ENCODE measurements at places on chromosomes 2 and 18.

GRCh38 chr18:25517881-25518715, 166.1 kb upstream of the ZNF521 start:
- no peak for DNase-seq

DNA sequence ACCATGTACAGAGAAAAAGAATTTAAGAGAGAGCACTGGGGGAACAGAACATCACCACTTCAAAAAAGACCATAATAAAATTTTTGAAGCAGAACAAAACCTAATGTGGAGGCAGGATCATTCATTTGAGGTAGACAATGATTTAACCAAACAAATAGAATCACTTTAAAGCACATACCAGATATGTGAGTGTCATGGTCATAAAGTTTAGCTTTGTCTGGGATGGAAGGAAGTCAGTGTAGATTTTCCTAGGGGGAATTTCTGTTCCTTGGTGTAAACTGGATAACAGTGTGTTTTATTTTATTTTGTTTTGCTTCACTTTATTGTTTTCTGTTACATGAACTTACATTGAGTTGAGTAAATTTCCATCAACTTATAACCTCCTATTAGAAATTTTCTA, 120.8 kb downstream of the CRIM1 start:
- no peak for DNase-seq

DNA sequence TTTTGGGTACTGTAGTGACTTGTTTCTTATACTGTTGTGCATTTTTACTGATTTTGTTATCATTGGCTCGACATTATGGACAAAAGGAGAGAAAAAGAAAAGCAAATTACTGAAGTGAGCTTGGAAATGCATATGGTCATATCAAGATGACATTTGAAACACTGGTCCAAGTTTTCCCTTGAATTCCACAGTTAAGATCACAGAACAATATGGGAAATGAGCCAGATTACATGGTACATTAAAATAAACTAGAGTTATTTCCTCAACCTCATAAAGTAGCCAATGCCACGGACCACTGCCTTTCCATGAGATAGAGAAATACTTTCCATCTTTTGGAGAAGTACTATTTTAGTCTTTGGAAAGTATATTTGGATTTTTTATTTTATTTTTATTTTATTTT, 62.0 kb upstream of the SGPP2 start:
- DNase-seq = no peak

- peak; percentile 31 for DNase-seq
Measured at GRCh38 chr2:176111309-176111663, 4.2 kb downstream of the HOXD11 start.

DNA sequence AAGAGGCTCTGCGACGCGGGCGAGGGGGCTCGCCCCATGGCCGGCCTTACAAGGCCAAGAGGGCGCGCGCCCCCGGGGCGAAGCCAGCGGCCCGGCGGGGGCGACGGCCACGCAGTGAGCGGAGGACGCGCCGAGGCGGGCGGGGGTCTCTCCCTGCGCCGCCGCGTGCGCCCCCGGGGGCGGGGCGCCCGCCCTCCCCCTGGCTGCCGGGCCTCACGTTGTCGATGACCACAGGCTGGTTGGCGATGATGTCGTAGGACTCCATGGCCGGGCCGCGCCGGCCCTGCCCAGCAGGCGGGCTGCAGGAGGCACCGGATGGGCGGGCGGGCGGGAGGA, 250 bp downstream of the ACTR1B start:
- no peak for DNase-seq

DNA sequence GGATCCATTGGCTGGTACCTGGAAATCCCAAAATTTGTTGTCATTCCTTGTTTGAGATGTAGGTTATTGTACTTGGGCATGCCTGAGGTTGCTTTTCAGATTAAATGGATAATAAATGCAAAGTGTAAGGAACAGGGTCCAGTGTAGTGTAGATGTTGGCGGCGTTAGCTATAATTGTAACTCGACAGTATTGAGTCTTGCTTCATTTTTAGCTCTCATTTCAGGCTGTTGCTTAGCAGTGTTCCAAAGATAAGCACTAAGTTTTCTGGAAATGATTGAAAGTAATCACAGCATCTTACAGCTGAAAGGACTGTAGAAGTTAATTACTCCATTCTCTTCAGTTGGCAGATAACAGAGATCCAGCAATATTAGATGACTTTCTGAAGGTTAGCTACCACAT, 47.8 kb upstream of the SPTBN1 start:
- DNase-seq = no peak

- no peak for DNase-seq
Measured at GRCh38 chr2:621303-622099, 55.7 kb downstream of the TMEM18 start.

GRCh38 chr2:22821458-22821857, 563.5 kb upstream of the KLHL29 start:
- DNase-seq = no peak

- DNase-seq = no peak
Measured at GRCh38 chr2:84628486-84628885, 112.2 kb downstream of the DNAH6 start.

GRCh38 chr2:240783819-240784621, 36.0 kb downstream of the KIF1A start:
- DNase-seq = no peak

DNA sequence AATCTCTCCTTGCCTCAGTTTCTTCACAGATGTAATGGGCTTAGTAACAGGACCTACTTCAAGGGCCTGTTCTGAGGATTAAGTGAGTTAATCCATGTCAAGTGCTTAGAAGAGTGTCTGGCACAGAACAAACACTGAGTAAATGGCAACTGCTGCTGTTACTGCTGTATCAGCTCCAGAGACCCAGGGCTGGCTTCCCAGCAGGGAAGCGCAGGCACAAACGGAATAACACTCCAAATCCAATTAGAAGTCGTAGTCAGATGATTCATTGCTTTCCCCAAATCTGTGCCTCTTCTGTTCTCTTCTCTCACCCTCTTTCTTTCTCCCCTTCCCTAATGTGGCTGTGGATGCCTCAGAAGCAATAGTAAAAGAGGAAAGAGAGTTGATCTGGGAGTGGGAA, 101.1 kb upstream of the FZD7 start:
- DNase-seq = no peak

GRCh38 chr18:12891561-12891960, 7.5 kb upstream of the PTPN2 start:
- DNase-seq = no peak

DNA sequence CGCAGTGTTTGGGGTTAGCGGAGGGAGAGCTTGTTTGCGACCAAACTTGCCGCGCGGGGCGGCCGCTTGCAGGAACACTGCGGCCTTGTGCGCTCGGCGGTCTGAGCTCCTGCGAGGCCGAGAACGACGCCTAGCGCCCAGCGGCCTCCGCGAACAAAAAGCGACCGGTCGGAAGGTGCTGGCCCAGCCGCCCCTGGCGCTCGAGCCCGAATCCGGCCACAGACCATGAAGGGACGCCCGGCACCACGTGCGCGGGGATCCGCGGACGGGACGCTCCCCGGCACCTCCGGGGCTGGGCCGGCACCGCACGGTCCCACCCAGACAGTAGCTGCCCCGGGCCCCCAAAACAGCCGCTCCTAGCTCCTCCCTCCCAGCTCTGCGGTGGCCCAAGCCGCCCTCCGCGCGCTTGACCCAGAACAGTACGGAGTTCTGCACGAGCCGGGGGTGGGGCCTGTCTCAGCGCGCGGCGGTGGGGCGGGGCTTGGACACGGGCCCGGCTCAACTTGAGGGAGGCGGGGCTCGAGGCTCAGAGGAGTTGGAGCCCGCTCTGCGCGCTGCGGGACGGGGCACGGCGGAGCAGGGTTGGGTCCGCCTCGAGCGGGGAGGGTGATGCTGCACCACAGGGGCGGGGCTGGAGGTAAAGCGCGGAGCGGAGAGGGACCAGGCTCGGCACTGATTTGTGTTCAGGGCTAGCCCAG, 664 bp upstream of the IMPA2 start:
- peak; percentile 99 for DNase-seq

- peak; percentile 30 for DNase-seq
Measured at GRCh38 chr2:120861576-120862191, 126.0 kb downstream of the GLI2 start.

GRCh38 chr2:23381084-23381483, 3.9 kb upstream of the KLHL29 start:
- DNase-seq = peak; percentile 71

DNA sequence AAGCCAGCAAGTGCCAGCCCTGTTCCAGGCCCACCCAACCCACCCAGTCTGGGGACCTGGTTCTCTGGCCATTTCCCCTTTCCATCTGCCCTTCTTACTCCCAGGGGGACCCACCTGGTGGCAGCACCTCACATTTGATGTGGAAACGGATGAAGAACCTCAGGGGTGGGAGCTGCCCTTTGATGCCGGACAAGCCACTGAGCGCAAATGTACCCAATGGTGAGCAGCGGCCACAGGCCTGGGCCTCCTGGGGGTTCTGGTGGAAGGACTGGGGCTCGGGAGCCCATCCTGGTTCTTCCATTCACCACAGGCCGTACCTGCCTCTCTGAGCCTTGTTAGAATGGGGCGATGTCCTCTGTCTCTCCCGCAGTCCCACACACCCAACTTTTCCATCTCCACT, 84.7 kb downstream of the EPAS1 start:
- no peak for DNase-seq

DNA sequence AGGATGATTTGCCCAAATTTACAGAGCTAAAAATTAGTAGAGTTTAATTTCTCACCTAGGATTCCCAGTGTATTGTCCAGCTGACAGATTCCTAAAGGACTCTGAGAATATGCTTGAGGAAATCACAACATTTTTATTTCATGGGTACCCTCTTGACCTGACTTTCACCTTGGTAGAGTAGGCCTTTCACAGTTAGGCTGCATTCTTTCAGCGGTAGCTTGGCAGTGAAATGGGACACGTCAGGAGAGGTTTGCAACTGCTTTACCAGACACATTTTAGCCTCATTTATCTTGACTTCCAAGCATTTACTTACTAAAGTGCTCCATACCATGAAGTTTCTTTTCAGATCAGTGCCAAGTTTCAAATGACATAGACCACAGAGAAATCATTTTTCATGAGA, 937.9 kb upstream of the LRRTM1 start:
- DNase-seq = no peak

DNA sequence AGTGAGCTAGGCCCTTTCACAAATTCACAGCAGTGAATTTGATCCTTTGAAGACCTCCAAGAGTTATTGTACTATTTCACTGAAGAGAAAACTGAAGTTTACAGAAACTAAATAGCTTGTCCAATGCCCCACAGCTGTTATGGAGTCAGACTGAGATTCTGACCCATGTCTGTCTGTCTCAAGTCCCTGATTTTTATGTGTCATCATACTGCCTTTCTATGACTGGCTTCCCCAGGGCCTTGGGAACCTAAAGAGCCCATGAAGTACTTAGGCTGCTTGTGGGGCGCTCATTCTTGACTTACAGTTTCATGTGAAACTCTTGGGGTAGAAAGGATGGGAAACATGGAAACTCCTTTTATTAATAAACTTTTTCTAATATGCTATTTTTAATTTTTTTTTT, 107.7 kb downstream of the ATL2 start:
- peak; percentile 26 for DNase-seq

GRCh38 chr2:224347176-224348051, 54.5 kb downstream of the FAM124B start:
- no peak for DNase-seq

DNA sequence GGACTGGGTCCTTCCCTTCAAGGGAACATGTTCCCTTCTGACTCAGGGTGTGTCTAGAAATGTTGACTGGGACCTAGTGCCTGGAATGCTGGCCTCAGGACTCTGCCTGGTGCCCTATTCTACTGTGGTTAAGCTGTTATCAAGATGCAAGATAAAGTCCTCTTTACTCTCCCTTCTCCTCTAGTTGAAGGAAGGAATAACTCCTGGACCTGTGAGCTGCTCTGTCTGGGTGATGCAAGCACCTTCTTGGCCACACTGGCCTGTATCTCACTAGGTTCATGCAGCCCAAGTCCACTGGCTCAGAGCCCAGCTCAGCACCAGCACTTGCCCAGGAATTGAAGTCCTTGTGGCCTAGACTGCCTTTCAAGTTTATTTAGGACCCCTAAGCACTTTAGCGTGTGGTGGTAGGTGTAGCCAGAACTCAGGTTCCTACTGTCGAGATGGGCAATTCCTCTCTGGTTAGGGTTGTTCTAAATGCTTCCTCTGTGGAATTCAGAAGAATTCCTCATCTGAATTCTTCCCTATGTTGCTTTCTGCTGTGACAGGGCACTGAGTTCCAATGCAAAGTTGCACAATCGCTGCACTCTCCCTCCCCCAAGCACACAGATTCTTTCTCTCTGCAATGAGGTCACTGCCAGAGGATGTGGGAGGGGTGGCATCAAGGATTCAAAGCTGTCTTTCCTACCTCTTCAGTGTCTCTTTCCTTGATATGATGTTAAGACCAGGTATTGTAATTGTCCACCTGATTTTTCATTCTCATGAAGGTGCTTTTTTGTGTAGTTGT, 54.7 kb downstream of the VWC2L start:
- peak; percentile 33 for DNase-seq

DNA sequence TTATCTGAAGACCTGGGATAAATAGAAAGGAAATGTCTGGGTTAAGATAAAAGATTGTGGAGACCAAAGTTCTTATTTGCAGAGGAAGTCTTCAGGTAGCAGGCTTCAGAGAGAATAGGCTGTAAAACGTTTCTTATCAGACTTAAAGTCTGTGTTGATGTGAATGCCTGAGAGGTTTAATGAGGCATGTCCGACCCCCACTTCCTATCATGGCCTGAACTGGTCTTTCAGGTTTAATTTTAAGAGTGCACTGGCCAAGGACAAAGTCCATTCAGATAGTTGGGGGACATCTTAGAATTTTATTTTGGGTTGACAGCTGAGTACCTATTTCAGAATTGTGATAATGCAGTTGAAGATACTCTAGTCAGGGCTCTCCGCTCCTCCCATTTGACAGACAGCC, 92.1 kb downstream of the ATL2 start:
- DNase-seq = no peak

GRCh38 chr2:144249035-144249637, 270.8 kb downstream of the ZEB2 start:
- DNase-seq = no peak

DNA sequence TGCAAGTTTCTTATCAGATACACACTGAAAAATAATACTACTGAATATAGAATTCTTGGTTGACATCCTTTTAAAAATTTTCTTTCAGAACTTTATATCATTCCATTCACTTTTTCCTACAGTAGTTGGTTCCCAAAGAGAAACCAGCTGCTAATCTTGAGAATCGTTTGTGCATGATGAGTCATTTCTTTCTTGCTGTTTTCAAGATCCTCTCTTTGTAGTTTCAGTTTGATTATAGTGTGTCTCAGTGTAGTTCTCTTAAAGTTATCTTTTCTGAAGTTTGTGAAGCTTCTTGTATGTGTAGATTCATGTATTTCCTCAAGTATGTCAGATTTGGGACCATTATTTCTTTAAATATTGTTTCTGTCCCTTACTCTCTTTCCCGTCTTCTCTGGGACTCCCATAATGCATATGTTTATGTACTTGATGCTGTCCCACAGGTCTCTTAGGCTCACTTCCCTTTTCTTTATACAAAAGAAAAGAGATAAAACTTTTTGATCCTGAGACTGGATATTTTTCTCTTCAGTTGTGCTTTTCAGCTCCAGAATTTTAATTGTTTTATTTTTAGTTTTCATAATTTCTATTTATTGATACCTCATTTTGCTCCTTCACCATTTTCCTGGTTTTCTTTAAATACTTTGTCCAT, 801.0 kb downstream of the TDRD15 start:
- DNase-seq = peak; percentile 4

Measured in choroid plexus epithelial cell (primary cell).